Stimulated activated CD4-positive, alpha-beta T cell treated with anti-CD3 and anti-CD28 coated beads, Interleukin-15, amount 100 ng/mL, for 48 hours (primary cell): ENCODE measurements at places on chromosomes 4 and X.

GRCh38 chr4:183912585-183912984, 7.5 kb downstream of the STOX2 start:
- DNase-seq: no peak

- no peak for DNase-seq
These were observed 115.8 kb upstream of the DGKK start for GRCh38 chrX:50586407-50586806.

GRCh38 chr4:6087669-6088341, 69.6 kb upstream of the C4orf50 start:
- no peak for DNase-seq

DNA sequence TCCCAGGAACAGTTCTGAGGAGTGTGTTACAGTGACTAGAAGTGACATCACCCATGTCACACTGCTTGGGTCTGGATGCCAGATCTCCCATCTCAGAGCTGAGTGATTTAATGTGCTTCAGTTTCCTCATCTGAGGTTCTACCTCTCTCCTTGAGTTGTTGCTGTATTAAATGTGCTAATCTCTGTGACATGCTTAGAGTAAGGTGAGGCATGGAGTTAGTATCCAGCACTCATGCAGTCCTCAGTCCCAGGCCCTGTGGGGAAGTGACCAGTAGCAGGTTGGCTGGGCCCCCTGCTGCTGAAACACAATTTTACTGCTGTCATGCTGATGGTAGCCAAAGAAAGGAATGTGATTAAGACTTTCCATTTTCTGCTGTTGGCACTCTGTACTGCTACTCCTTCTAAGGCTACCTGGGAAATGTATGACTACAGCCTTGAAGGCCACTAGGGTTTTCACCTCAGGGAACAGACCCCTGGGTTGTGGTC, 639.6 kb downstream of the MID1IP1 start:
- no peak for DNase-seq

DNA sequence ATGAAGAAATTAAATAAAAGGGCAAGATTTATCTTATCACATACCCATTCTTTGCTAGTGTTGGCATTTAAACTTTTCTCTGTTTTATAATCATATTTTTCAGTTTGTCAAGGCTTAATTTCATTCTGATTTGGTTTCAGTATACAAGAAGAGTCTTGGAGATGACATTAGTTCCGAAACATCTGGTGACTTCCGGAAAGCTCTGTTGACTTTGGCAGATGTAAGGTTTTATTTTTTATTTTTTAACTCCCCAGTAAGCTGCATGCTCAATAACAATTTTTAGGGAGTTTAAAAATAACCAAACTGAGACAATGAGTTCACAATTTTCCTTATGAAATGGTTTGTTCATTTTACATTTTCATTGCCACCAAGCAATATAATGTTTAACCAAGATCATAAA, 39.8 kb downstream of the ANXA3 start:
- DNase-seq: no peak

GRCh38 chrX:77415161-77415560, 32.0 kb upstream of the FGF16 start:
- no peak for DNase-seq

DNA sequence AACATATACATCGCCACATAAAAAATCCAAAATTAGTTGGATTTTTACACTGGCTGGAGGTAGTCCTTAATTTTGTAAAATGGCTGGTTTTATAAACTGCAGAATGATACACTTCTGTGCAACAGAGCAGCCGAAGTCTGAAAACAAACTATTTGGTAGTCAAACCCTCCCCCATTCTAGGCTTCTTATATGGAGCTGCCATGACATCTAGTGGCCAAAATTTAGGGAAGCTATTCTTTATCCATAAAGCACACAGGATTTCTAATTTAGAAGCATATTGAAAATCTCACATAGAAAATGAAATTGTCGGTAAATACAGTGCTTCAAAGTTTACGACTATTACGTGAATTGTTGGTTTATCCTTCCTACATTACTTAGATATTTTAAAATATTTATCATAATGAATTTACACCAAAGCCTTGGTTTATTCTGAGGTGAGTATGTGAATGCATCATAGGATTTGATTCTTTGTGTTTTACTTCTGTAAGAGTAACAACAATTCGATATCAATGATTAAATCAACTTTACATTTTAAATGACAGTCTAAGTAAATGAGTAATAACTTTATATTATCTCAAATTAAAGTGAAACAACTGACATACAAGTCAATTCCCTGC, 113.4 kb upstream of the FAM241A start:
- no peak for DNase-seq

GRCh38 chrX:109856974-109857373, 123.9 kb upstream of the ACSL4 start:
- no peak for DNase-seq
